ENCODE measurements at places on chromosomes 11 and 22. TPM values are rescaled to one million over a fixed set of nuclear protein-coding genes. Genes with fewer than 3 reads are reported as not detected.

Gene CABP2
- not detected for total RNA-seq

- DNase-seq, result no peak
- no peaks in the 10 kb centered on the region for H3K27me3 ChIP-seq
- no peaks in the 10 kb centered on the region for H3K36me3 ChIP-seq
- no peak overlapping the region for H3K4me3 ChIP-seq
Observed at GRCh38 chr11:76885390-76886097, 24.8 kb downstream of the ACER3 start.

- peaks cover 15% of the 10 kb centered on the region for H3K36me3 ChIP-seq
- peak overlapping the region; percentile 58 for H3K27ac ChIP-seq
- no peaks in the 10 kb centered on the region for H3K27me3 ChIP-seq
- H3K4me3 ChIP-seq, result no peak overlapping the region
Observed at GRCh38 chr11:64619811-64620380, 28.9 kb downstream of the SLC22A12 start.

- no peak for DNase-seq
- peaks cover 71% of the 10 kb centered on the region for H3K36me3 ChIP-seq
- H3K27me3 ChIP-seq, result no peaks in the 10 kb centered on the region
- H3K4me1 ChIP-seq, result peaks cover 18% of the 10 kb centered on the region
- H3K4me3 ChIP-seq, result no peak overlapping the region
Observed at GRCh38 chr11:125990244-125990643, 44.4 kb downstream of the VSIG10L2 start.

GRCh38 chr22:21643533-21644357 lies 1.6 kb downstream of the SDF2L1 start:
- DNase-seq, result no peak
- no peak overlapping the region for H3K4me3 ChIP-seq
- H3K36me3 ChIP-seq, result no peaks in the 10 kb centered on the region

Gene SLC43A1
- total RNA-seq, result 32.4 TPM

GRCh38 chr11:3929232-3929631 lies 73.8 kb downstream of the STIM1 start:
- H3K27ac ChIP-seq, result peak overlapping the region; percentile 55
- no peak for DNase-seq
- no peaks in the 10 kb centered on the region for H3K36me3 ChIP-seq
- no peaks in the 10 kb centered on the region for H3K27me3 ChIP-seq
- H3K4me1 ChIP-seq, result peaks cover 24% of the 10 kb centered on the region
- H3K4me3 ChIP-seq, result no peak overlapping the region

Gene CYP2D6
- 0.36 TPM for total RNA-seq

Gene NOX4
- 11.4 TPM for total RNA-seq

DNA sequence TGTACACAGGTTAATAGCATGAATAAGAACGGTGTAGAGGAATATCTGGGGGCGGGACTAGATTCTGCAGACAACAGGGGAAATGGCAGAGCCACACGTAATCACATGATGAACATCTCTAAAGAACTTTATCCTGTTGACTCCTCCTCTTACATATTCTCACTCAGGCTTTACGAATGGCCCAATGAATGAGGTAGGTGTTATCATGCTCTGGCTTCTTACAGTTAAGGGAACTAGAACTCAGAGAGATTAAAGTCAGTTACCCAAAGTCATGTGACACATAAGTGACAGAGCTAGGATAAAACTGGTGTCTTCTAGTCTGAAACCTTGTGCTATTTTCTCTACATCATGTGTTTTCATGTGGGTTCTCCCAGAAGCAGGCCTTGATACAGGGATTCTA lies 49.0 kb upstream of the BMAL1 start:
- H3K36me3 ChIP-seq, result no peaks in the 10 kb centered on the region
- no peaks in the 10 kb centered on the region for H3K27me3 ChIP-seq
- no peak overlapping the region for H3K27ac ChIP-seq
- H3K4me1 ChIP-seq, result peaks cover 6% of the 10 kb centered on the region
- no peak for DNase-seq

Gene OR2AT4
- not detected for total RNA-seq

GRCh38 chr22:49123621-49124192 lies 704.0 kb downstream of the BRD1 start:
- H3K27me3 ChIP-seq, result peaks cover 16% of the 10 kb centered on the region

- H3K4me1 ChIP-seq, result no peaks in the 10 kb centered on the region
- H3K27me3 ChIP-seq, result no peaks in the 10 kb centered on the region
- DNase-seq, result no peak
- H3K4me3 ChIP-seq, result no peak overlapping the region
Observed at GRCh38 chr11:7911011-7911410, 20.1 kb downstream of the OR10A6 start.

DNA sequence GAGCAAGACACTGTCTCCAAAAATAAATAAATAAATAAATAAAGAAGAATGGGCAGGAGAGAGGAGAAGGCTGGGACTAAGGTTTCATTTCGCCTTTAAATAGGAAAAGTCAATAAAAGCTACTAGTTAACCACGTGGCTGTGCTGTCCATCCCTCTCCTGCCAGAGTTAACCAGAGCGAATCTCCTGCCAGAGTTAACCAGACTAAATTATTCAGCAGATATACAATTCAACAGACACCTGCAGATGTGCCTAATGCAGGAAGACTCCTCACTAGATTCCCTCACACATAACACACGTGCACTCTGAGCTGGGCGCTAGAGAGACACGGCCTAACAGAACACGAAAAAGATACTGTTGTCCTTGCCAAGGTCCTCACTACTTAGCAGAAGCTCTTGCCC lies 156.1 kb downstream of the IGLL1 start:
- no peak for DNase-seq
- no peak overlapping the region for H3K27ac ChIP-seq
- H3K4me3 ChIP-seq, result no peak overlapping the region
- no peaks in the 10 kb centered on the region for H3K27me3 ChIP-seq
- no peaks in the 10 kb centered on the region for H3K4me1 ChIP-seq

- H3K4me1 ChIP-seq, result no peaks in the 10 kb centered on the region
- peaks cover 17% of the 10 kb centered on the region for H3K27me3 ChIP-seq
- no peak overlapping the region for H3K27ac ChIP-seq
- peak overlapping the region; percentile 30 for H3K4me3 ChIP-seq
- no peak for DNase-seq
Observed at GRCh38 chr22:38080850-38081635, 2.9 kb downstream of the SLC16A8 start.

Gene CEP126
- 3.7 TPM for total RNA-seq

- H3K4me1 ChIP-seq, result no peaks in the 10 kb centered on the region
- no peak overlapping the region for H3K4me3 ChIP-seq
- no peak overlapping the region for H3K27ac ChIP-seq
- no peaks in the 10 kb centered on the region for H3K27me3 ChIP-seq
- no peaks in the 10 kb centered on the region for H3K36me3 ChIP-seq
Observed at GRCh38 chr11:19026862-19027261, 33.7 kb downstream of the MRGPRX2 start.

- H3K36me3 ChIP-seq, result no peaks in the 10 kb centered on the region
- no peaks in the 10 kb centered on the region for H3K27me3 ChIP-seq
- peaks cover 7% of the 10 kb centered on the region for H3K4me1 ChIP-seq
- no peak for DNase-seq
- H3K4me3 ChIP-seq, result no peak overlapping the region
Observed at GRCh38 chr11:46246521-46246920, 30.9 kb upstream of the CREB3L1 start.

Gene DEFB131B
- not detected for total RNA-seq

Measured in sigmoid colon (tissue), 7 donors.